ENCODE measurements at places on chromosomes 7 and 10.

- no peak for DNase-seq
Observed at GRCh38 chr10:28316696-28317095, 13.8 kb upstream of the MPP7 start.

DNA sequence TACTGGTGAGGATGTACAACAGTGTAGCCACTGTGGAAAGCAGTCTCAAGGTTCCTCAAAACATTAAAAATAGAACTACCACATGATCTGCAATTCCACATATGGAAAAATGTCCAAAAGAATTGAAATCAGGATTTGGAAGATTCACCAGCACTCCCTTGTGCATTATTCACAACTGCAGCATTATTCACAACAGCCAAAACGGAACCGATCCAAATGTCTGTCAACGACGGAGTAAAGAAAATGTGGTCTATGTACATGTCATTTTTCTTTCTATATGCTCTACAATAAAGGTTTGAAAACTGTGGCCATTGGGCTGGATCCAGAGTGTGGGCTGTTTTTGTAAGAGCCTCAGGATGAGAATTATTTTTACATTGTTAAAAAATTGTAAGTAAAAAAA, 1206.1 kb upstream of the CELF2 start:
- no peak for DNase-seq

DNA sequence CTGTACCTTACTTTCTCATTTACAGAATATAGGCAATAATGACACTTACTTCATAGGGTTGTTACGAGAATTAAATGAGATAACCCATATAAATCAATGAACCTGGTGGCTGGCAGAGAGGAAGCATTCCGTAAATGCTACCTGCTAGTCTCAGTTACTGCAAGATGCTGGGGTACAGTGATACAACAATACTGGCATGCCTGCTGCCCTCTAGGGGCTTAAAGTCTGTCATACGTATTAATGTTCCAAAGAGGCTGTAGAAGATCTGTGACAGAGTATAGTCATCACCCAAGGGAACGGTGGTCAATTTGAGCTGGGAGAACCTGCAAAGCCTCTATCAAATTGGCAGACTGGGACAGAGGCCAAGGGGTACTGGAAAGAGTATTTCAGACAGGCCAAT, 421.5 kb downstream of the GPAM start:
- no peak for DNase-seq

- DNase-seq = no peak
Observed at GRCh38 chr7:148412691-148413090, 177.9 kb upstream of the C7orf33 start.
